Fibroblast of mammary gland (primary cell): ENCODE measurements at places on chromosomes 2 and 18.

DNA sequence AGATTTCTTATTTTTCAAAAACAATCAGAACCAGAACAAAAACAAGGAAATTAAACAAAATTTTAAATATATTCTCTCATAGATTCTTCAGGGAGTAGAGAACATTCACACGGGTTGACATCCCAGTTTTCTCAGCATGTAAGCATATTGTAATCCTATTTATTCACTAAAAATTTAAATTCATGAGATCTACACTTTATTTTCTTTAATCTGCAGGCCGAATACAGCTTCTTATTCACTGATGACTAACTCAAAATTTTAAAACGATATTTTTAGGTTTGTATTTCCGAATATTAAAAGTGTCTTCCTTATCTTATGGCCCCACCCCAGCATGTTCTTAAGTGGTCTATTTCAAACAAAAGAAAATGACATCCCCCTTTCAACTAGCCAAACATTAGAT is 262.4 kb downstream of the MEIS1 start:
- DNase-seq = no peak

DNA sequence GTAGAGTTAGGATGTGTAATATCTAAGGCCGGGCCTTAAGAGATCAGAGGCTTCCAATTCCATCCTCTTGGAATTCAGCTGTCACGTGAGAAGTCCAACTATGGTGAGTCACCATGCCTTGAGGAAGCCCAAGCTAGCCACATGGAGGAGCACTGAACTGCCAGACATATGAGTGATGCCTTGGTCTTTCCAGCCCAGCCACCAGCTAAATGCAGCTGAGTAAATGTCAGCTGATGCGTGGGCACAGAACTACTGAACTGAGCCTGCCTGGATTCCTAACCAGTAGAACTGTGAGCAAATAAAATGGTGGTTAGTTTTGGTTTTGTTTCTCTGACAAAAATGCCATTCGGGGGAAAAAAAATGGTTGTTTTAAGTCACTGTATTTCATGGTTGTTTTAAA is 153.7 kb upstream of the SERTAD2 start:
- DNase-seq = peak; percentile 100

DNA sequence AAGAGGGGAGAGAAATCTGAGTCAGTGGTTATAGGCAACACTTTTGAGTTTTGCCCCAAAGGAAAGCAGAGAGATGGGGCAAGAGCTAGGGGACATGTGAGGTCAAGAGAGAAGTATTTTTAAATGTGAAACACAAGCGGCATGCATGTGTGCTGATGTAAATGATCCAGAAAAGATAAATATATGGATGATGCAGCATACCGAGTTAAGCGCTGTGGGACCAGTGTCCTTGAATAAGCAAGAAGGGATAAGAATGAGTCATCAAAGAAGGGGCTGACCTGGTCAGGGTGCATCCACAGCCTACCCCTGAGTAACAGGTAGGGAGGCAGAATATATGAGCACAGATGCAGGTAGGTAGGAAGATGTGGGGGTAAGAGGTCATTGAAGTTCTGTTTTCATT is 180.9 kb downstream of the TRABD2A start:
- no peak for DNase-seq

DNA sequence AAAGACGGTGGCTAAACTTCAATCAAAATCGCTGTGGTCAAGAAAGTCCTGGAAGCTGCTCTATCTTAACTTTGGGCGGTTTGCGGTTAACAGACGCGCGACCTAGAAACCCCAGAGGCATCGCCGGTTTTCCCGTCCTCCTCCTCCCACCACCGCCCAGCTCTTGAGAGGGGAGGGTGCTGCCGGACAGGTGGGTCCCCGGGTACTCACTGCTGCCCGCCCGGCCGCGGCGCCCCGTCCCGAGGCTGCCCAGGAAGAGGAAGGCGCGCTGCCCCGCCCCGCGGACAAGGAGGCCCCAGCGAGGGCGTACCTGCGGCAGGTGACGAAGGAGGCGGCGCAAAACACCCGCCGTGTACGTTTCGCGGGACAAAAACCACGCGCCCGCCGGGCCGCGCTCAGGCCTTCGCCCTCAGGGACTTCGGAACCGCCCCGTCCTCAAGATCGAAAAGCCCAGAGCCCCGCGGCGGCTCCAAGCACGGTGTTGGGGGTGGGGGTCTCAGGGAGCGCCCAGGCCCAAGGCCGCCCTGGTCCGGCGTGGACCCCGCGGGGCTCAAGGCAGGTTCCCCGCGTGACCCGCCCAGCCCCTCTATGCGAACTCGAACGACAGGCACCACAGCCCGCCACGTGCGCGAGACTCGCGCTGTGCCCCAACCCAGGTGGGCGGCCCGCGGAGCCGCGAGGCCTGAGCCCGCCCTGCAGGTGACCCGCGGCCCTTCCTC is at the start of gene SH3YL1:
Gene SH3YL1, minus strand, starts transcription at position 259 of the 719 bp plus-strand sequence. Its CDS starts 48 bp downstream, at position 211.
- DNase-seq = no peak

GRCh38 chr2:196597531-196597930 is 42.0 kb upstream of the CCDC150 start:
- DNase-seq = no peak

DNA sequence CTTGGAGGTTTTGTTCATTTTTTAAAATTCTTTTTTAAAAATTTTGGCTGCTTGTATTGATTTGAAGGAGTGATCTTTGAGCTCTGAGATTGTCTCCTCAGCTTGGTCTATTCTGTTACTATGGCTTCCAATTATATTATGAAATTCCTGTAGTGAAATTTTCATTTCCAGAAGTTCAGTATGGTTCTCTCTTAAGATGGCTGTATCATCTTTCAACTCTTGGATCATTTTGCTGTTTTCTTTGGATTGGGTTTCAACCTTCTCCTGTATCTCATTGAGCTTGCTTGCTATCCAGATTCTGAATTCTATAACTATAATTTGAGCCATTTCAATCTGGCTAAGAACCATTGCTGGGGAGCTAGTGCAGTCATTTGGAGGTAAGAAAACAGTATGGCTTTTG is 270.8 kb upstream of the NT5C1B start:
- DNase-seq = no peak

GRCh38 chr2:29032189-29032588 is 42.1 kb downstream of the PCARE start:
- no peak for DNase-seq

GRCh38 chr2:88265352-88266303 is 95.5 kb downstream of the THNSL2 start:
- DNase-seq = peak; percentile 47

GRCh38 chr2:26521054-26521912 is 43.4 kb upstream of the OTOF start:
- peak; percentile 11 for DNase-seq

- no peak for DNase-seq
These were observed 22.3 kb downstream of the CUL3 start for GRCh38 chr2:224562831-224563230.

- DNase-seq = no peak
These were observed 94.4 kb upstream of the MSH6 start for GRCh38 chr2:47688561-47688960.

DNA sequence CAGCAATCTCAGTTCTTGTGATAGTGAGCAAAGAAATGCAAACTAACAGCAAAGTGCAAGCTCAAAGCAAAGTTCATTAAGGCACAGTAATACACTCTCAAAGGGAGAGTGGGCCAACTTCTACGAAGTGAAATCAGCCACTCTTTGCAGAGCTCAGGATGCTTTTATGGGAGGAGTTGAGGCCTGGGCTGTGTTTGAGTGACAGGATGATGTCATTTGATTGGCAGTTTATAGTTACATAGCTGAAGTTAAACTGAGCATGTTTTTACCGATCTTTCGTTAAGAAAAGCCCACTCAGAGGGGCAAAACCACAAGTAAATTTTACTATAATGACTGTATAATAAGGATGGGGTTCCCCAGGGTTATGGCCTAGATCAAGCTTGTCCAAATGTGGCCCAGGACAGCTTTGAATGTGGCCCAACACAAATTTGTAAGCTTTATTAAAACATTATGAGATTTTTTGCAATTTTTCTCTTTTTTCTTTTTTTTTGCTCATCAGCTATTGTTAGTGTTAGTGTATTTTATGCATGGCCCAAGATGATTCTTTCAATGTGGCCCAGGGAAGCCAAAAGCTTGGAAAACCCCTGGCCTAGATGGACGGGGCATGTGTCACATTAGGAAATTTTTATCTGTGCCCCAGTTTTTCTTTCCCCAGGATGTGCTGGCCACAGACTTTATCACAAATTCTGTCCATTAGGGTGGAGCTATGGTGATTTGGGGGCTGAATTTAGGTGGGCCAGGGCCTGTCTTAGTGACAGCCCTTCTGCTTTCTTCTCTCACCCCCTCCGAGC is 8.3 kb upstream of the DNAH7 start:
- no peak for DNase-seq

DNA sequence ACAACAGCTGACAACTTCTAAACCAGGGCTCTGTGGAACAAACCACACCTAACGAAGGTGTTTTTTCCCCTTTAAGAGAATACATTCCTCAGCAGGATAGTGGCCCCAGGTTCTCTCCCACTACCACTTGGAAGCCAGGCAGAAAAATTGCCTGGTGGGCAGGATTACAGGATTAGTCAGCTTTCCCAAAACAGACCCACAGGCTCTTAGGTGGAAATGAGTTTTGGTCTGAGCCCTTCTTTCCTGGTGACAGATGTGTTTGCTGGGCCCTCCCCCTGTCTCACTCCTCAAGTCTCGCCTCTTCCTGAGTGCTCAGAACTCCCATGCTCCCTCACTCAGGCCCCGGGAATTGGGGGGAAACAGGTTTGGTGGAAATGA is 139.4 kb upstream of the HAAO start:
- peak; percentile 38 for DNase-seq

DNA sequence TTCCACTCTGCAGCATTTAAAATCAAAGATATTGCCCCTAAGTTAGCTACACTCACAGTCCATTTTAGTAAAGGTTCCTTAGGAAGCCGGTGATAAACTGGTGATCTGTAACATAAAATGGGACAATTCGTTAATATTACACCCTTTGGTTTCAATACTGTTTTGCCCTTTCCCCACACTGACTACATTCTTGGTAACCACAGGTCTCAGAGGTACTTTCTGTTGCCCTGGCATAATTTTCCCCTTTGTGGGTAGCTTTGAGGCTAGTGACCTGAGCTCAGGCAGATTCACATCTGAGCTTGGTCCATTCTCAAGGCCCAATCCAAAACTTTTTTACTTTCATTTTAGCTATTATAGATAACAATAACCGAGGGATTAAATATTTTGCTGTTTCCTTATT is 32.9 kb upstream of the CSRNP3 start:
- no peak for DNase-seq

GRCh38 chr18:73212442-73212841 is 344.7 kb upstream of the NETO1 start:
- DNase-seq = no peak

DNA sequence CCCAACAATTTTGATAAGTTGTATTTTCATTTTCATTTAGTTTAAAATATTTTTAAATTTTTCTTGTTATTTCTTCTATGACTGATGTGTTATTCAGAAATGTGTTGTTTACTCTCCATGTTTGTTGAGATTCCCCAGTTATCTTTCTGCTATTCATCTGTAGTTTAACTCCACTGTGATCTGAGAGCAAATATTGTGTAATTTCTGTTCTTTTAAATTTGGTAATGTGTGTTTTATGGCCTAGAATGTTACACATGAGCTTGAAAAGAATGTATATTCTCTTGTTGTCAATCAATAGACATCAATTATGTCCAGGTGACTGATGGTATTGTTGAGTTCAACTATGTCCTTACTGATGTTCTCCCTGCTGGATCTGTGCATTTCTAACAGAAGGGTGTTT is 188.2 kb downstream of the CYP26B1 start:
- no peak for DNase-seq

- peak; percentile 33 for DNase-seq
These were observed 1.8 kb upstream of the NPAS2 start for GRCh38 chr2:100818003-100818605.

GRCh38 chr2:238754259-238754658 is 93.6 kb upstream of the TWIST2 start:
- peak; percentile 15 for DNase-seq

GRCh38 chr2:3432067-3432466 is 52.6 kb downstream of the TRAPPC12 start:
- no peak for DNase-seq

- DNase-seq = peak; percentile 6
These were observed 59.5 kb downstream of the ABCG8 start for GRCh38 chr2:43898134-43898837.

DNA sequence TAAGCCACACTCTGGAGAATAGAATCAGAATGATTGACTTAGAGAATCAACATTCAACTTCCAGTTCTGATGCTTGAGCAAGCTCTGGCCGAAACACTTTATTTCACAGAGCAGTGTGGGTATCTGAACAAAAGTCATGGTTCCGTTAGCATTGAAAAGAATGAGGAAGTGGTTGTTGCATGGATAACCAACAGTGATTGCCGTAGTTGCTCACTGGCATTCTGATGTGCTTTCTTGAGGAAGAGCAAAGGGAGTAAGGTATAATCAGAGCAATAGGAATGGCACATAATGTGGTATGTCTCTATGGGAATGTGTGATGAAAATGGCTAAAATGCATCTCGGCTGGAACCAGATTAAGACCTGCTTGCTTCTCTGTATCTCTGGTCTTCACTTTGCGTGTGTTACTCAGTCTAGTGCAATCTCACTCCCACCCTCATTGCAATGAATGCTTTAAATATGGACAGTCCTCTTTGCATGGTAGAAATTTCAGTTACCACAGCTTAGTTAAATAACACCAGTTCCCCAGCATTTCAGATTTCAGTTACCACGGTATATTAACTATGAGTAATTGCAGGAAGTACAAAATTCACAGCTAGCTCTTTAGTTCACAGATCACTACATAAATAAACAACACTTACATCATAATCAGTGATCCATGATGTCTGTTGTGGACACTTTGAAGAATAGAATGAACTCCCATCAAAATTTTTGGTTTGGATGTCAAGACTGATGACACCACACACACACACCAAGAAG is 7.8 kb upstream of the RAB12 start:
- no peak for DNase-seq

DNA sequence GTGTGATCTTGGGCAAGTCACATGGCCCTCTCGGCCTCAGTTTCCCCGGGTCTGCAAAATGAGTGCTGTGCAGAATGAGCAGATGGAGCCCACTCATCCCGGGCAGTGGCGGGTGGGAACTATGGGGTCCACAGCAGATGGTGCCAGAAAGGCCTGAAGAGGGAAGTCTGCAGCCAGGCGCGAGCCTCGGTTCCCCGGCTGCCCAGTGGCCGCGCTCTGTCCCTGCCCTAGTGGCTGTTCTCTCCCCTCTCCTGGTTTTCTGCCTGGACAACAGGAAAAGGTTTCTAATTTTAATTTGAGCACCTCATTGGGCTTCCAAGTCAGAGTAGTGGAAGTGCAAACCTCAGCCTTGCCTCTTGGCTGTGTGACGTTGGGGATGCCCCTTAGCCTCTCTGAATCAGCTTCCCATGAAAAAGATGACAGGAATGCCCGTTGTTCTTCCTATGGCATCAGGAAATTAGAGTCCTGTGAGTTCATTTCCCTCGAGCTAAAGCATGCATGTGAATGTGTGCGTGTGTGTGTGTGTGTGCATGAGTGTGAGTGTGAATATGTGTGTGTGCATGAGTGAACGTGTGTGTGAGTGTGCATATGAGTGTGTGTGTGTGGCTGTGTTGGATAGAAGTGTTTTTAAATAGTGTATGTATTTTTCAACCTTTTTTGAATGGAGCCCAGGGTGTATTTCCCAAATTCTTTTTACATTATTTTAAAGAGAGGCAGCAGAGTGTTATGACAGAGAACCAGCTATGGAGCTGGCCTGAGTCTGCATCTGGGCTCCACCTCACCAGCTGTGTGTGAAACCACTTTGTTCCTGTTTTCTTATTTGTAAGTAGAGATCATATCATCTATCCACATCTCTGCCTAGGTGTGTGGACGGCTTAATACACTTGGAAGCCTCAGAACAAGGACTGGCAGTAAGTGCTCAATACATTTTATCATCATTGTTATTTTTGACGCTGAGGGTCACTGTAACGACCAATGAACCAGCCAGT is 41.3 kb downstream of the RRM2 start:
- DNase-seq = no peak

GRCh38 chr18:26312199-26312598 is 86.0 kb downstream of the TAF4B start:
- no peak for DNase-seq
